Dorsolateral prefrontal cortex (tissue), 122 donors: ENCODE measurements at places on chromosomes 7 and 10. TPM values are rescaled to one million over a fixed set of nuclear protein-coding genes. Genes with fewer than 3 reads are reported as not detected.

DNA sequence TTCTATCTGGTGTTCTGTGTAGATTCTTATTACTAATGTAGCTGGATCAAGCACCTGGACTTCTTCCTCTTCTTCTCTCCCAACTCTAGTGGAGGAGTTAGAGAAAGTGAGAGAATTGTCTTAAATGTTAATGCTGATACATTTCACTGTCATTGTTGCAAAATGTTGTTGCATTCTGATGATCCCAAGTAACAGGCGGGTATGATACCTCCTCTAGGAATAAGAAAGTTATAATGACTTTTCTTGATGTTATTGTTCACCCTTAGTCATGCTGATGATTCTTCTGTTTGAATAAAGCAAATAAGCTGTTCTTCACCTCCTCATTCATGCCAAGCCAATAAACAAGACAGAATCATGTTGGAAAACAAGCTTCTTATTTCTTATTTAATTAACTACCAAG, 9.1 kb downstream of the CHRM2 start:
- DNase-seq, result no peak

- no peak for DNase-seq
Observed at GRCh38 chr7:55104712-55105433, 86.1 kb downstream of the EGFR start.

- DNase-seq, result no peak
Observed at GRCh38 chr7:26073041-26073440, 79.0 kb upstream of the NFE2L3 start.

DNA sequence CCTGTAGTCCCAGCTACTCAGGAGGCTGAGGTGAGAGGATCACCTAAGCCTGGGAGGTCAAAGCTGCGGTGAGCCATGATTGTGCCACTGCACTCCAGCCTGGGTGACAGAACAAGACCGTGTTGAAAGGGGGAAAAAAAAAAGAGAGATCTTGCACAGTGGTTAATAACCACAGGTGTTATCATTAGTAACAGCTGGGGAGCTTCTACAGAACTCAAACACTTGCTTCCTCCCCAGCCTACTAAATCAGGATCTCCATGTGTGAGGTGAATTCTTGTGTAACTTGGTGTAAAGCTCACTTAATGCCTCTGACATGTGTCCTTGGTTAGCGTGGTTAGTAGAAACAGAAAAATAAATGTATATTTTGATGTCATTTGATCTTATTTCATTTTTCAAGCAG, 43.9 kb upstream of the BMS1 start:
- DNase-seq, result no peak

- no peak for DNase-seq
Observed at GRCh38 chr7:141974831-141975230, 1.3 kb upstream of the TAS2R38 start.

- no peak for DNase-seq
Observed at GRCh38 chr10:78286668-78287067, 253.0 kb downstream of the RPS24 start.

GRCh38 chr10:62016623-62017490, 115.4 kb downstream of the ARID5B start:
- DNase-seq, result no peak

DNA sequence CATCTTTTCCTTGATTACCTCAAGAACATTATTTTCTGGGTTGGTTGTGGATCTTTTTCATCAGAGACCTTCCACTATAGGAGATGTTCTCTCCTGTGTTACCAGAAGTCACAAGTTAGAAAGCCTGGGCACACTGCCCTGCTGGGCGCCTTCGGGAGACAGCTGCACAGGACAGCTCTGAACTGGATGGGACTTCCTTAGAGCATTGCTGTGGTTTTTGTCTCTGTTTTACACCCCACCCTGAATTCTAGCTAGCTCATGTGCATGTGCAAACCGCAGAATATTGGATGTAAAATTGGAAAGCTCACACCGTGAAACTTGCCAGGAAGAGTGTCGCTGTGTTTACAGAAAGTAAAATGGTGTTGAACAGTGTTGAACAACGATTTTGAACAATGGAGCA, 54.4 kb upstream of the SEC61G start:
- DNase-seq, result no peak

DNA sequence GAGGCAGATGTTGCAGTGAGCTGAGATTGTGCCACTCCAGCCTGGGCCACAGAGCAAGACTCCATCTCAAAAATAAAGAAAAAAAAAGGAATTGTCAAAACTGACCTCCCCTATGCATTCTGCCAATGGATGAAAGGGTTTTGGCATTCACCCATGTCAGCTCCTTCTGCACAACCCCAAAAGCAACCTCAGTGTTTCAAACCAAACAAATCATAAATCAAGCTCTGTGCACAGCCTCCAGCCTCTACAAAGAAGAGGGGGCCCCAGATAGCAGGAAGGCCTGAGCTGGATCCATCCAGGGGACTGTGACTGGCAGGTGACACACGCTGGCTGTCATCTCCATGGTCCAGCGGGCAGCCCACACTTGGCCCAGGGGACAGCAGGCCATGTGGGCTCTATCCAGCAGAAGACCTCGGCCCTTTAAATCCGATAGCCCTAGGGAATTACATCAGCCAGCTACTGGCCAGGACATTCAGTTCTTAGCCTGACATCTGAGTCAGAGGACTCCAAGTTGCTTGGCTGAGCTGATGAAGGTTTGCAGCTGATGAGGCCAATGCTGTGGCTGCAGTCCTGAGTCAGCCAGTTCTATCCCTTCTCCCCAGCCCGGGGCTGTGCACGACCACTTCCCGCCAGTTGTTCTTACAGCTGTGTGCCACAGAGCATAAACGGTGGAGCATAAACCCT, 52.0 kb upstream of the FIGNL1 start:
- DNase-seq, result no peak

DNA sequence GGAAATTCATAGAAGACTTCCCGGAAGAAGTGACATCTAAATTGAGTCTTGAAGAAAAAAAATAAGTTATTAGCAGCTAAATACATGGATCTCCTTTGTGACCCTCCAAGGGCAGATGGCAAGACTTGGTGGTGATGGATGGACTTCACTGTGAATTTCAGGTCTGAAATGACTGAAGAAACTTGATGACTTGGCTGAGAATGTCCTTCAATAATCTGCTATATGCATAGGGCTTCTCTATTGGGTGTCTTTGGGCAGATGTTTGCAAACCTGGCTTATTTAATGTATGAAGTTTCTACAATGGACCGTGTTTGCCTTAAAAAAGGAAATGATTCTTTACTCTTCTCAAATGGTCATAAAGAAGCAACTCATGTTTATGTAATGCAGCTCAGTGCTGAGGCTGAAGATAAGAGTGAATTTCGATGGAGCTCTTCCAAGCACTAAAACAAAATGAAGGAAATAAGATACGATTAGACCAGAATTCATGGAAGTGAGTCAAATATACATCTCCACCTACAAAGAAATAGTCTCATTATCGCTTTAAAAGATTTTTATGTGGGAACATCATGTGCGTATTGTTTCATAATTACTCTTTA, 116.6 kb upstream of the WDR11 start:
- no peak for DNase-seq

- no peak for DNase-seq
Observed at GRCh38 chr10:11595395-11595692, 16.1 kb downstream of the USP6NL start.

GRCh38 chr10:17563452-17563851, 53.7 kb downstream of the HACD1 start:
- no peak for DNase-seq

DNA sequence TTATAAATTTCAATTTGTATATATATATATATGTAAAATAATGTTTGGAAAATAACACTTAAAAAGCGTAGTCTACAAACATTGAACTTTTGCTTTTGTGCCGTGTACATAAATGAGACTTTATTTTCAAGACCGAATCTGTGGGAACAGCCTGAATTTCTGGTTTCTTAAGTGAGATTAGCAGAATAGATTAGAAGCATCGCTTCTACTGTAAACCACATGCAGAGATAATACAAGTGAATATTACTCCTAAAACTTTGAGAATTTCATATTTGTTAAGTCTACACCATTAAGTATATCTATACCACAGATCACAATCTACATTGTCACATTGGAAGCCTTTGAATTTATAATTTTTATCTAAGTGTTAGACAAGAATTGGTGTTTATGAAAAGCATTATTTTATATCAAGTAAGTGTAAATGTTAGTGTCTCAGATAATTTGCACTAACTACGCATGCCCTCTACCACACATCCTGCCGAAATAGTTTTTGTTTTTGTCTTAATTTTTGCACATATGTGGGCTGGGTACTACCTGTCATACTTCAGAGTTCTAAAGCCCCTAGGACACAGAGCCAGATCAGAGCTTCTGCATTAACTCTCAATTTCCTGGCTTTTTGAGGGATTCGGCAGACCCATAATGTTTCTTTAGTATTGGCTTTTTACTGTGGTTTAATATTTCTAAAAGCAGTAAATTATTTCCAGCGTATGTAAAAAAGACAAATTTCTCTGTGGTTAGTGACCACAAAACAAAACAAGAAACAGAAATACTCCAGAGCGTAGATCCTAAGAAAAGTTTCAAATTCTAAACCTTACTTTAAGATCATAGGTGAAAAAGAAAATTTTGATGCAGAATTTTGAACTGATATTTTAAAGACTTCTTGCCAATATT, 20.0 kb downstream of the TWIST1 start:
- no peak for DNase-seq

GRCh38 chr10:29304264-29304994, 15.6 kb downstream of the LYZL1 start:
- DNase-seq, result peak; percentile 67

- DNase-seq, result no peak
Observed at GRCh38 chr10:10777279-10777678, 240.4 kb upstream of the CELF2 start.

- no peak for DNase-seq
Observed at GRCh38 chr10:42980553-42981357, 96.1 kb upstream of the RET start.

- DNase-seq, result no peak
Observed at GRCh38 chr7:17236603-17237002, 61.8 kb upstream of the AHR start.

- DNase-seq, result no peak
Observed at GRCh38 chr7:138137423-138138171, 61.3 kb downstream of the AKR1D1 start.

DNA sequence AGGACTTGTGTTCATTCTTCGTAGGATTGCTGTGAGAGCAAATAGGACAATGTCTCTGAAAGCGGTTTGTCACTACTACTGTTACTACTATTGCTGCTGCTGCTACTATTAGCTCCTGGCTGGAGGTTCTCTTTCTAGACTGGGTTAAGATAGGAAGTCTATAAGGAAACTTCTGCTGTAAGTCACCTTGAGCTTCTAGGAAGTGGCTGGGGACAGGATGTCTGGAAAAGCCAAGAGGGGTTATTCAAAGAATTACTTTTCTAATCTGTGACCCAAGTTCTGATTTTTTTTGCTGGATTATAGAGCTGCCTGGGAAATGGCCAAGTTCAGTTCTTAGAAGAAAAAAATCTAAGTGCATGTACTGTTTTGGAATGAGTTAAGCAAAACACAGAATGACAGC, 62.2 kb downstream of the NAMPT start:
- no peak for DNase-seq

DNA sequence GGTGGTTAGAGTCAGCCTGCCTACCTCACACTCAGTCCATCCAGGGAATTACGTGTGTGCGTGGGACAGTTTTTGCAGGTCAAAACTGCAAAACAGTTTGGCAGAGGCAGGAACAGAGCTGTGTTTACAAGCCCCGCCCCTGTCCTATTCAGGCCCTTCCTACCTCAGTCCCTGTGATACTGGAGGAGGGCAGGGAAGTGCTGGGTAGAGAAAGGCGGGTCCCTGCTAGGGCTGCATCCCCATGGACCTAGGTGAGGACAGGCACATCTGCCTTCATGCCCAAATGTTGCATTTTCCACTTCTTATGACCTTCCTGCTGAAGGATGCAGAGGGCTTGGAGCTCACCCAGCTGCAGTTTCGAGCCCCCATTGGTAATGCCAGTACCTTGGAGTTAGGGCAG, 25.1 kb downstream of the SBDS start:
- DNase-seq, result no peak

- DNase-seq, result no peak
Observed at GRCh38 chr10:105358911-105359310, 717.8 kb downstream of the SORCS3 start.

DNA sequence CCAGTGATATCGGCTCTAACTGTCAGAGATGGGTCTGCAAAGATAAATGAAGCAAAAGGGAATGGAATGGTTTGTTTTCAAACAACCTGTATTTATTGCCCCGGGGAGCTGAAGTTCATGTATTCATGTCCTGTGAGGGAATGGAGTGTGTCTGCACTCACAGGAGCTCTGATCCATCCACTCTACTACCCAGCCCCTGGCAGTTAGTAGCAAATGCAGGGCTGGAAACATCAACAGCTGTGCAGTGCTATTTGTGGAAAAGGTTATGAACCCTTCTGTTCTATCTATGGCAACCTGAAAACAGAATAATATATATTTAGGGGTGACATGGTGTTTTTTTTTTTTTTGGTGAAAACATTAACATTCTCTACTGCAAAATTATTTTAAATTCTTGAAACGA, 9.8 kb downstream of the AGR2 start:
- no peak for DNase-seq

DNA sequence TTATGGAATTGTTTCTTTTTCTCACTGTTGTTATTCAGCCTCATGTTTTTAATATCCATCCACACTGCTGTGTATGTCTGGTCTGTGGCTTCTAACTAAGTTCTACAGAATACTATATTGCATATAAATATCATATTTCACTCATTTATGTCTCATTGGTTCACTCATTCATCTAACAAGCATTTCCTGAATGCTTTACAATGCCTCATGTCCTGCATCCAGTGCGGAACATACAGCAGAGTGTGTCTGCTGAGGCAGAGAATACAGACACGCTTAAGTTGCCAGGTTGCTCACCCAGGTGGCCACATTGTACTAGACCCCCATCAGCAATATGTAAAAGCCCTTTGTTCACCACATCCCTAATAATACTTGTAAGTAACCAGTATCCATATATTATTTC, 111.8 kb upstream of the CNTNAP2 start:
- no peak for DNase-seq

- DNase-seq, result no peak
Observed at GRCh38 chr10:79932841-79933379, 16.0 kb downstream of the SFTPD start.

DNA sequence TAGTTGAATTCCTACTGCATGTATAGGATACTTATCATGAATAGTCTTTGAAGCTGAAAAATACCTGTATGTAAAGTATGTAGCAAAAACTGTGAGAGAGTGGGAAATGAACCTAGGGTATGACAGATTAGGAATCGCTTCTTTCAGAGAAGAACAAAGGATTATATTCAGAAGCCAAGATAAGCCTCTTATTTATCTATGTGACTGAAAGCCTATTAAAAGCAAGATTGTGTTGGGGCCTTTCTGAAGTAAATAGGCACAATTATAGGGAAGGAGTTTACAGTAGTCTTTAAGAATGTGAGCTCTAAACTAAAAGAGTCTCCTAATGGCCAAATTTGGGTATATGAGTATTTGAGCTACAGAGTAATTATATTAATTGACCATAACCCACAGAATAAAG, 102.1 kb downstream of the MTERF1 start:
- no peak for DNase-seq

- no peak for DNase-seq
Observed at GRCh38 chr7:3197567-3198213, 103.4 kb upstream of the SDK1 start.

The OR2A7 gene
- total RNA-seq, result not detected

The EIF5AL1 gene
- 0.34 TPM for total RNA-seq

The APBB1IP gene
- 8.0 TPM for total RNA-seq

The BAG3 gene
- 85.9 TPM for total RNA-seq

The DPYSL4 gene
- 64.1 TPM for total RNA-seq

The EPDR1 gene
- 32.7 TPM for total RNA-seq

The MACC1 gene
- not detected for total RNA-seq

The ZMIZ1 gene
- total RNA-seq, result 101 TPM

The TDRD1 gene
- total RNA-seq, result 1.3 TPM

The CHN2 gene
- total RNA-seq, result 30.6 TPM

The CALHM1 gene
- 3.3 TPM for total RNA-seq

The GNAT3 gene
- total RNA-seq, result not detected
